ENCODE measurements at places on chromosomes 13 and 19.

- no peak for DNase-seq
Measured at GRCh38 chr19:52542984-52543664, 15.7 kb downstream of the ZNF808 start.

DNA sequence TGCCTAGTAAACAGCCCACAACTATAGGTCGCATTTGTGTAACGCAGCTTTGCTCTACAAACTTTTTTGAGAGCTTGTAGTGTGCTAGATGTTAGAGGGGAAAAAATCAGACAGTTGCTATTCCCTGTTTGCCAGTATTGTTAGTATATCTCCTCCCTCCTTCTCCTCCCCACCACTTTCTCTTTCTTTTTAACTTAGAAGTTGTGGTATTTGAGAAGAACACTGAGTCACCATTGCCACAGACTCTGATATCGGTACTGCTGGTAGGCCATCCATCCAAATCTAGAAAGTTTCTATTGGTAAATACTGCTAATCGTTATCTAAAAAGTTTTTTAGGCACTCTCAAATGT, 666 bp downstream of the POMP start:
- DNase-seq = no peak

- DNase-seq = peak; percentile 74
Measured at GRCh38 chr19:35879770-35880317, 11.5 kb downstream of the APLP1 start.

- DNase-seq = no peak
Measured at GRCh38 chr13:99566125-99567083, 65.1 kb downstream of the TM9SF2 start.

DNA sequence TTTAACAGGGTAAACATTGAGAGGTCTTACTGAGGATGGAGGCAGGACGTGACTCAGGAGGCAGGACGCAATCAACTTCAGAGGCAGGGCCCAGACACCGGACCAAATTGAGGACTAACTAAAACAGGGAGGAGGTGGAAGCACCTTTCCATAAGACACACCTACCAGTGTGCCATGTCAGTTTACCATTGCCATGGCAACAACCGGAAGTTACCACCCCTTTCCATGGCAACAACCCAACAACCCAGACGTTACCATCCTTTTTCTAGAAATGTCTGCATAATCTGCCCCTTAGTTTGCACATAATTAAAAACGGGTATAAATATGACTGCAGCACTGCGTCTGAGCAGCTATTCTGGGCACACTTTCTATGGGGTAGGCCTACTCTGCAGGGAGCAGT, 53.5 kb upstream of the SOX21 start:
- DNase-seq = no peak

- DNase-seq = no peak
Measured at GRCh38 chr19:2239173-2239572, 2.5 kb downstream of the SF3A2 start.

- DNase-seq = no peak
Measured at GRCh38 chr19:58382997-58383603, 2.3 kb upstream of the ZNF837 start.

GRCh38 chr13:113433391-113433916, 19.8 kb downstream of the ADPRHL1 start:
- DNase-seq = no peak

GRCh38 chr13:67130444-67130843, 99.7 kb downstream of the PCDH9 start:
- DNase-seq = no peak

DNA sequence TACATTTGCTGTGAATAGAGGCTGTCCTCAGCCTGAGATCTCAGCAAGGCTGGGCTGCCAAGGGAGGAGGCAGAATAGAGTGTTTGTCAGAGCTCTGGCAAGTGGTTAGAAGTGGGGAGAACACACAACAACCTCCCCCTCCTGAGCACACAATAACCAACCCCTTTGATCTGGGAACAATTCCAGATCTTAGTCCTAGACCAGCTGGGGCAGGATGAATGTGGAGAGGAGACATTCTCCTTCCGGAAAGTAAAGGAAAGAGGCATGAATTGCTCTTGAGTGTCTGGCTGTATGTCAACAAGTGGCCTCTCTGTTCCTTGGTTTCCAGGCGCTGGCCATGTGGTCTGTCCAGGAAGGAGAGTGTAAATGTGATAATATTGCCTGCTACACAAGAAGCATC, 114.9 kb upstream of the TMTC4 start:
- no peak for DNase-seq

DNA sequence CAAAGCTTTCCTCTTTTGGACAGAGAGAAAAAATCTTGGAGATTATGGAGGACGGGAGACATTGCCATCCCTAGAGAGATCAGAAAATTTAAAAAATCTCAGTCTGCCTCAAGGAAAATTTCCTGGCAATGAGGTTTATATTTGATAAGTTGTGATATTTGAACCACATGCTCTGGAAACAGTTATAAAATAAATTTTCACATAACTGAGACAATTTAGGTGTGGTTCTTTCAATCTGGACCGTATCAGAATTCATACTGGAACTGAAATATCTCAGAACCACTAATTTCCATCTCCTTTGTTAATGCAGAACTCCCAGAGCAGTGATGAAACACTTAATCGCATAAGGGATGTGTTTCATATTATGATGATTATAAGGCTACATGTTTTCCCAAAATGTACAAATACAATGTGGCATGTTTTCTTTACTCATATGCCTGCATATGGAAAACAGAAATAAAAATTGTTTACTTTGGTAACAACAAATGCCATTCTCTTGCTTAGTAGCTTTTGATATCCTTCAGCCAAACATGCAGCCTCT, 13.7 kb downstream of the UBE2L5 start:
- DNase-seq = no peak

GRCh38 chr19:54428323-54429175, 13.3 kb downstream of the TTYH1 start:
- DNase-seq = no peak

GRCh38 chr13:46171739-46172138, 10.2 kb downstream of the LCP1 start:
- no peak for DNase-seq

DNA sequence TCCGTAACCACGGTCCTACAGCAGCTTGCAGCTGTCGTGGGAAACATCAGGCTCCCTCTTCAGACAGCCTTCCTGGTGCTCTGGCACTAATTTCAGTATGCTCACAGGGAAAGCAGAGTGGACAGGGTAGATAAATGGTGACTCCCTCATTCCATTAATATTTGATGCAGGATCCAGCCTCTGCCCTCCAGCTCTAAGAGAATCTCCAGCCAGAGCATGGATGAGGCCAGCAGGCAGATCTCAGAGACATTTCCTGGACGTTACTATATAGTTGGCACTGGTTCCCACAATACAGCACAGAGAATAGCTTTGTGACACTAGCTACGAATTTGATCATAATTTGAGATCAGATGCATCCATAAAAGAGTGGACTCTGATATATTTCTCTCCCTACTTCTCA, 341.4 kb downstream of the LIG4 start:
- no peak for DNase-seq

DNA sequence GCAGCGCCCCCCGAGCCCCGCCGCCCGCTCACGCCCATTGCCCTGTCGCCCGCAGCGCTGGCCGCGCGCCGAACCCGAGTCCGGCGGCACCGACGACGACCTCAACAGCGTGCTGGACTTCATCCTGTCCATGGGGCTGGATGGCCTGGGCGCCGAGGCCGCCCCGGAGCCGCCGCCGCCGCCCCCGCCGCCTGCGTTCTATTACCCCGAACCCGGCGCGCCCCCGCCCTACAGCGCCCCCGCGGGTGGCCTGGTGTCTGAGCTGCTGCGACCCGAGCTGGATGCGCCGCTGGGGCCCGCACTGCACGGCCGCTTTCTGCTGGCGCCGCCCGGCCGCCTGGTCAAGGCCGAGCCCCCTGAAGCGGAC, 518 bp downstream of the KLF2 start:
- DNase-seq = no peak

- DNase-seq = no peak
Measured at GRCh38 chr13:110108348-110109139, 198.4 kb downstream of the COL4A1 start.

DNA sequence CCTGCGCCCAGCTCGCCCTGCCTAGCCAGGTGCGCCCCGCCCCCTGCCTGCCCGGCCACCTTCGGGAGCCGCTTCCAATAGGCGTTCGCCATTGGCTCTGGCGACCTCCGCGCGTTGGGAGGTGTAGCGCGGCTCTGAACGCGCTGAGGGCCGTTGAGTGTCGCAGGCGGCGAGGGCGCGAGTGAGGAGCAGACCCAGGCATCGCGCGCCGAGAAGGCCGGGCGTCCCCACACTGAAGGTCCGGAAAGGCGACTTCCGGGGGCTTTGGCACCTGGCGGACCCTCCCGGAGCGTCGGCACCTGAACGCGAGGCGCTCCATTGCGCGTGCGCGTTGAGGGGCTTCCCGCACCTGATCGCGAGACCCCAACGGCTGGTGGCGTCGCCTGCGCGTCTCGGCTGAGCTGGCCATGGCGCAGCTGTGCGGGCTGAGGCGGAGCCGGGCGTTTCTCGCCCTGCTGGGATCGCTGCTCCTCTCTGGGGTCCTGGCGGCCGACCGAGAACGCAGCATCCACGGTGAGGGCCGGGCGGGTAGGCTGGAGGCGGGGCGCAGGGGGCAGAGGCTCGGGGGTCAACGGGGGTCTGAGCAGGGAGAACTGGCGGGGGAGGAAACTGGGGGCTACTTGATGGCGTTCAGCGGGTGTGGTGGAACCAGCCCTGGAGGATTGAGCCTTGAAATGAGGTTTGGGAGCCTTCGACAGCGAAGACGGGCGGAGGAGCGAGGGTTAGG, at the start of gene SPINT2:
Gene SPINT2, plus strand, starts transcription at position 88 of the 727 bp plus-strand sequence. Its CDS starts 320 bp downstream, at position 408.
- DNase-seq = peak; percentile 6

GRCh38 chr13:87677496-87678371, 6.6 kb downstream of the SLITRK5 start:
- DNase-seq = no peak

DNA sequence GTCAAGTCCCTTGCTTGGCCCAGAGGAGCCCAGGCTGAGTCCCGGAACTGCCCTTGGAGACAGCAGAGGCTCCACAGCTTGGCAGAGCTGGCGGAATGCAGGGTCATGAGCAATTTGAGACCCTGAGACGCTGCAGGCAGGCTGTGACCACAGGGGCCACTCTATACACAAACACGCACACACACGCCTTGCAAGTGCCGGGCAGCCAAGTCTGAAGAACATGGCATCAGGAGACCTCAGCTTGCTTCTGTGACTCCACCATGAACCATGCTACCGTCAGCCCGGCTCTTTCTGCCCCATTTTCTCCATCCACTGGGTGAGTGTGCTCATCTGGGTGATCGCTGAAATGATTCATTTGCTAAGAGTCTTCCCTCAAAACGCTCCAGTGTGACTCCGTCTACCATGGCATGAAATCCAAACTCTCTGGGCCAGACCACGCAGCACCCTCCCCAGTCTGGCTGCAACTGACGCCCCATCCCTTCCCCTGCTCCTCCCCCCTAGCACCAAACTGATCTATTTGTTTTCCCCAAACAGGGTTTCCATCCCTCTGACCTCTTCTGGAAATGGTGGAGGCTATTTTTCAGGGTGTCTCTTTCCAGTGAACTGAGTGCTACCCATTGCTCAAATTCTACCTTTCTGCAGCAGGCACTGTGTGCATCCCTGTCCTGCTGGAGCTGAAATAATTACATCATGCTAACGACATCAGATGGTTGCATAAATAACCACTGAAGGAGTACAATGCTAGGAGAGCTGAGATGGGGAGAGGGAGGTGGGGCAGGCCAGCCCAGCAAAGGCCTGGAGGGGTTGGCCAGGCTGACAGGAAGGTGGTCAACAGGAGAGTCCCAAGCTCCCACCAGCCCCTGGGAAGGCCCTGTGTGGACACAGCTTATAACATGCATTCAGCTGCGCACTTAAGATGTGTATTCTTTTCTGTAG, 3.1 kb downstream of the CARS2 start:
- no peak for DNase-seq

GRCh38 chr13:39531646-39532045, 71.3 kb downstream of the LHFPL6 start:
- no peak for DNase-seq

- no peak for DNase-seq
Measured at GRCh38 chr13:95221971-95222732, 79.1 kb downstream of the ABCC4 start.

- no peak for DNase-seq
Measured at GRCh38 chr13:95678967-95679366, 2.0 kb downstream of the DNAJC3 start.

DNA sequence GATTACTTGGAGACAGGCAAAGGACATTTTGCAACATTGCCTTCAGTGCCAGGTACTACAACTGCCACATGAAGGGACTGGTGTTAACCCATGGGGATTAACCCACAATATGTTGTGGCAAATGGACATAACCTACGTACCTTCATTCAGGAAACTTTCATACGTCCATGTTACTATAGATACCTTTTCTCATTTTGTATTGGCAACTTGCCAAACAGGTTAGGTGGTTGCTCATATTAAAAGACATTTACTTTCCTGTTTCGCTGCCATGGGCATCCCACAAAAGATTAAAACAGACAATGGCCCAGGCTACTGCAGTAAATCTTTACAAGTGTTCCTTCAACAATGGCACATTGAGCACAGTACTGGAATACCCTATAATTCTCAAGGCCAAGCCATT, 925.3 kb downstream of the SLITRK6 start:
- no peak for DNase-seq

GRCh38 chr19:55087542-55087901, 11.9 kb downstream of the EPS8L1 start:
- DNase-seq = no peak
